T-helper 2 cell (primary cell): ENCODE measurements at places on chromosomes 2 and 18.

GRCh38 chr2:207819839-207820784 lies 50.4 kb upstream of the FZD5 start:
- DNase-seq = no peak

DNA sequence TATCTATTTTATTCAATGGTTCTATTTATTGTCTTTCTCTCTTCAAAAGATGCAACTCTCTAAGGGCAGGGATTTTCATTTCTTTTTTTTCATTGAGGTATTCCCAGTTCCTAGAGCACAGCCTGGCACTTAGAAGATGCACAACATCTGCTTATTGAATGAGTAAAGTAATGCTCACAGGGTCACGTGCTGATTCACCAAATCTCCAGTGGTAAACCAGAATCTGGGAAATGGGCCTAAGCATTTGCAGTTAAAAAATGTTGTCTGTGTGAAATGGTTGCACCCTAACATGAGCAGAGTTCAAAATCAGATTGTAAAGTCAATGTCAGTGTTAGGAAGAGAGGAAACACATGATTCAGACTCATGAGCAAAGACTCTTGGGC lies 15.8 kb downstream of the SLC8A1 start:
- DNase-seq = no peak

GRCh38 chr2:172438741-172439508 lies 11.5 kb downstream of the ITGA6 start:
- DNase-seq = no peak

- no peak for DNase-seq
Measured at GRCh38 chr2:38650012-38650411, 15.9 kb upstream of the GALM start.

GRCh38 chr18:62760403-62760734 lies 45.0 kb downstream of the PHLPP1 start:
- DNase-seq = no peak

GRCh38 chr2:3211256-3212060 lies 166.2 kb downstream of the EIPR1 start:
- no peak for DNase-seq

GRCh38 chr2:58195662-58196061 lies 45.5 kb downstream of the FANCL start:
- DNase-seq = no peak

- no peak for DNase-seq
Measured at GRCh38 chr2:201707753-201708152, 9.3 kb upstream of the MPP4 start.

GRCh38 chr18:74081966-74082741 lies 65.5 kb downstream of the FBXO15 start:
- DNase-seq = no peak

DNA sequence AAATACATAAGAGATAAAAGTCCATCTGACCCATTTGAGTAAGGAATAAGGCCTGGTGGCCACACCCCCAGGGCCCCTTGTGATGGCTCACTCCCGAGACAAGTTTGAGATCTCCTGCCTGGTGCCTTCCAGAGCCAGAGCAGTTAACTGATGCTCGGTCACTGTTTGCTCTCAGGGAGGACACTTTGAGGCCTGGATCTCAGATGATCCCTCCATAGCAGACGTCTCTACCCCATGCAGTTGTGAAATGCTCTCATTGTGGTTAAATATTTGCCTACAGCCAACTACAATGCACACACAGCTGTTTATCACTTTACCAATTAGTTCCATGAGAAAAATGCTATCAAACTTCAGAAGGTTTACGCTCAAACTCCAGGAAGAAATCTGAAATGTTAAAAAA lies 12.3 kb downstream of the GYPC start:
- DNase-seq = no peak

GRCh38 chr2:47592381-47592780 lies 189.4 kb downstream of the MSH2 start:
- no peak for DNase-seq

GRCh38 chr18:6784046-6784445 lies 54.5 kb downstream of the ARHGAP28 start:
- no peak for DNase-seq

GRCh38 chr2:191620144-191620543 lies 57.8 kb upstream of the NABP1 start:
- no peak for DNase-seq
